Transverse colon (tissue), 4 donors: ENCODE measurements at places on chromosomes 5 and 9. TPM values are rescaled to one million over a fixed set of nuclear protein-coding genes. Genes with fewer than 3 reads are reported as not detected.

- H3K36me3 ChIP-seq = no peaks in the 10 kb centered on the region
- H3K4me1 ChIP-seq = peaks cover 27% of the 10 kb centered on the region
- no peak overlapping the region for H3K27ac ChIP-seq
- no peak for DNase-seq
Measured at GRCh38 chr5:136141561-136141960, 8.9 kb downstream of the SMAD5 start.

DNA sequence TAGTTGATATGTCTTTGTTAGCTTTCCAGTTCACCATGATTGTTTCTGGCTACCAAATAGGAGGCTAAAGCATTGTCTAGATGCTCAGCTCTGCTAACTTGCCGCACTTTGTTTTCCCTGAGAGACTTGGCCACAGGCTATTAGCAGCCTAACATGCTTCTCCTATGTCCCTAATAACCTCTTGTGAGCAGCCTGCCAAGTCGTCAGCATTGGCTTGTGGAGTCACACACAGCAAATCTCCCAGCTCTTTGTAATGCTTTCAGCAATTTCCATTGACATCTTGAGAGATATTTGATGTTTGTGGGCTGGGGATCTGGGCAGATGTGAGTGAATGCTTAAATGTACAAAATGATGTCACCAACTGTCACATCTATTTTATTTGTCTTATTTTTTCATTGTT, 346.9 kb downstream of the KDM4C start:
- no peak for DNase-seq
- H3K4me1 ChIP-seq = no peaks in the 10 kb centered on the region
- H3K36me3 ChIP-seq = no peaks in the 10 kb centered on the region
- no peaks in the 10 kb centered on the region for H3K27me3 ChIP-seq
- H3K4me3 ChIP-seq = no peak overlapping the region

- H3K4me3 ChIP-seq = no peak overlapping the region
- no peak for DNase-seq
- no peaks in the 10 kb centered on the region for H3K36me3 ChIP-seq
- H3K27me3 ChIP-seq = no peaks in the 10 kb centered on the region
- H3K27ac ChIP-seq = no peak overlapping the region
Measured at GRCh38 chr5:124478264-124478663, 268.2 kb downstream of the ZNF608 start.

DNA sequence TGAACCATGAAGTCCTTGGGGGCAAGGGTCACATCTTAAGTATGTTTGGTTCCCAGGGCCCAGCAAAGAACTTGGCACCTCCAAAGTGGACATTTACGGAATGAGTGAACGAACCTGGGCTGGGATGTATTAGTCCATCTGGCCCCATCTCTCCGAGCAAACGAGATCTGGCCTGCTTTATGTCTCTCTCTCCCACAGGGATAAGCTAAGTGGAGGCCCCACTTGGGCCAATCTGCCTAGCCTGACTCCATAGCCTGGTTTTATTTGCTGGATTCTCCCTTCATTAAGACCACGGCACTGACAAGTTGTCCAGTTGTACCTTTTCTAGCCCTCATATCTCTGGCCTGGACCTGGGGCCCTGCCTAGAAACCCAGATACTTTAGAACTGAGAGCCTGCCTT, 2.1 kb downstream of the TTLL11 start:
- peaks cover 32% of the 10 kb centered on the region for H3K4me1 ChIP-seq
- no peak overlapping the region for H3K4me3 ChIP-seq
- DNase-seq = no peak

DNA sequence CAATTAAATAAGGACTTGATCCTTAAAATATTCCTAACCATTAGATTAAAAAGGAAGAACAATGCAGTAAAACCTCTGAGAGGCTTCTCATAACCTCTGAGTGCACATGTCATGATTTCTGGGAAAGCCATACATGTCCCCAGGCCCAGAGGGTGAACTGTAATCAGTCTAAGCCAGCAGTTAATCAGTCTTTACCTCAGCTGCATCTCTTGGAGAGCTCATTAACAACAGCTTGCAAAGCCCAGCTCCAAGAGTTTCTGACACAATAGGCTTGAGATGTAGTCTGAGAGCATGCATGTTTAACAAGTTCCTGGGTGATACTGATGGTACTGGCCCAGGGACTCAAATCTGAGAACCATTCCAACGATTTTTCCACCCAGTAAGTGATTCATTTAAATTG, 392.1 kb downstream of the DNAH5 start:
- DNase-seq = no peak
- H3K27ac ChIP-seq = no peak overlapping the region
- H3K36me3 ChIP-seq = no peaks in the 10 kb centered on the region
- no peak overlapping the region for H3K4me3 ChIP-seq

- H3K27me3 ChIP-seq = no peaks in the 10 kb centered on the region
- peaks cover 13% of the 10 kb centered on the region for H3K4me1 ChIP-seq
- no peaks in the 10 kb centered on the region for H3K36me3 ChIP-seq
- peak overlapping the region; percentile 97 for H3K27ac ChIP-seq
Measured at GRCh38 chr9:78033870-78034269, 2.3 kb upstream of the GNAQ start.

GRCh38 chr9:69519470-69520240, 152.5 kb downstream of the APBA1 start:
- no peak overlapping the region for H3K4me3 ChIP-seq
- no peaks in the 10 kb centered on the region for H3K36me3 ChIP-seq
- DNase-seq = no peak
- H3K27me3 ChIP-seq = no peaks in the 10 kb centered on the region
- H3K27ac ChIP-seq = no peak overlapping the region

- no peak for DNase-seq
- no peak overlapping the region for H3K27ac ChIP-seq
Measured at GRCh38 chr9:132027752-132028663, 51.7 kb downstream of the MED27 start.

Gene POU5F2
- 1.1 TPM for total RNA-seq

Gene HBEGF
- total RNA-seq = 40.0 TPM

Gene GPR107
- 33.7 TPM for total RNA-seq

Gene ECM2
- 7.2 TPM for total RNA-seq

Gene EQTN
- total RNA-seq = 0.64 TPM

Gene AK8
- 0.27 TPM for total RNA-seq
